ENCODE measurements at places on chromosomes 3 and 15.

DNA sequence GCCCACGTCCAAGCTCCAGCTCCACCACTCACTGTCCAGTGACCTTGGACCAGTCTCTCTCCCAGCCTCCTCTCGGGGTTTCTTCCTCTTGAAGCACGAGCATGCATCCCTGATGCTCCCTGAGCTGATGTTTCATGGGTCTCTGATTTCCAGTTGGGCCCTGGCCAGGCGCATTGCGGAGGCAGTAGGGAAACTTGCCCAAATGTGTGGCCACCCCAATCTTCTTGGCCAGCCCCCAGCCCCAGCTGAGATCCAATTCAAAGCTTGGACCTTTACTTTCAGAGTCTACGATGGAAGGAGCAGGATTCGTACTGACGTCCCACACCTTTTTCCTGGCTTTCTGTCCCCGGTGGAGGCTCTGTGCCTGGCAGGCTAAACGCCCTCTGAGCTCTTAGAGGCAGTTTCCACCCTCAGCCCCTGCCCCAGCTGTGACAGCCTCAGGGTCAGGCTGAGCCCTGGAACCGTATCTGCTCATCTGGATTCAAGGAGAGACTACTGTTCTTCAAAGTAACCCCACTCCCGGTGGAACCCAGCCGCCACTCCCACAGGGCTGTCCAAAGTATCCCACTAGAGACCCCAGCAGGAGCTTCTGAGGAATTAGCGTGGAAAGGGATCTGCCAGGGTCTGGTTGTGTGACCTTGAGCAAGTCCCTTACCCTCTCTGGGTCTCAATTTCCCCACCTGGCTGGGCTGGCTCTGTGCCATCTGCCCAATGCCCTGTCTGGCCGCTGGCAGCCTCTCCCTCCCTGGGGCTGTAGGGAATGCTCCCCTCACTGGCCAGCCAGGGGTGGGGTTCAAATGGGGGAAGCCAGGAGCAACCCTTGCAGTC, 37.4 kb downstream of the CPN2 start:
- no peak for DNase-seq

- DNase-seq: no peak
Observed at GRCh38 chr3:132236701-132237651, 80.2 kb upstream of the ACP3 start.

DNA sequence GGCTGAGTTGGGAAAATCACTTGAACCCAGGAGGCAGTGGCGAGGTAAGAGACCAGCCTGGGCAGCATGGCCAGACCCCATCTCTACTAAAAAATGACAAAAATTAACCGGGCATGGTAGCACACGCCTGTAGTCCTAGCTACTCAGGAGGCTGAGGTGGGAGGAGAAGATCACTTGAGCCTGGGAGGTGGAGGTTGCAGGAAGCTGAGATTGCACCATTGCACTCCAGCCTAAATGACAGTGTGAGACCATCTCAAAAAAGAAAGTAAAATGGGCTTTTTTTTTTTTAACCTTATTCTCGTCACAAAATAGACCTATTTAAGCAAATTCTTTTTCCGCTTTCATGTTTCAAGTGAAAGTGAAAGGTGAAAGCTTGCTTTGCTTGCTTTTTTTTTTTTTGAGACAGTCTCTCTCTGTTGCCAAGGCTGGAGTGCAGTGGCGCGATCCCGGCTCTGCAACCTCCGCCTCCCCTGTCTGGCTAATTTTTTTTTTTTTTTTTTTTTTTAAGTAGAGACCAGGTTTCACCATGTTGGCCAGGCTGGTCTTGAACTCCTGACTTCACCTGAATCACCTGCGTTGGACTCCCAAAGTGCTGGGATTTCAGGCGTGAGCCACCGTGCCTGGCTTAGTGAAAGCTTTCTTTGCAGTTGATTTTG, 3.6 kb downstream of the PDIA3 start:
- peak; percentile 32 for DNase-seq

- no peak for DNase-seq
Observed at GRCh38 chr3:151002003-151002981, 29.8 kb upstream of the CLRN1 start.

DNA sequence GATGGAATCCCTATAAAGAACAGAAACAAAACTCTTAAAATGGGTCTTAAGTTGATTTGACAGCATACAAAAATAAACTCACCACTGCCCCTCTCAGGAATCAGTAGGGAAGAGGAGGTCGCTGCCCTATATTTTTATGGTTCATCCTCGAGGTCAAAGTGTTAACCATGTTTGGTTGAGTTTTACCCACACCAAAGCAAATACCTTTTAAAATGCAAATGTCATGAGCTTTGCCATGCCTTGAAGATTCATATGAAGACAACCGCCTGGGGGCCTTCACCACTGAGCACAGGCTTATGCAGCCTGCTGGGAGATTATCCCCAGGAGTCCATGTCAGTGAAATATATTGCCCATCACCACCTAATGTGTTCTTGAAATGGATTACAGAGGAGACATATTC, 66.1 kb downstream of the GLB1 start:
- no peak for DNase-seq

- no peak for DNase-seq
Observed at GRCh38 chr3:28645149-28645548, 296.5 kb upstream of the AZI2 start.

DNA sequence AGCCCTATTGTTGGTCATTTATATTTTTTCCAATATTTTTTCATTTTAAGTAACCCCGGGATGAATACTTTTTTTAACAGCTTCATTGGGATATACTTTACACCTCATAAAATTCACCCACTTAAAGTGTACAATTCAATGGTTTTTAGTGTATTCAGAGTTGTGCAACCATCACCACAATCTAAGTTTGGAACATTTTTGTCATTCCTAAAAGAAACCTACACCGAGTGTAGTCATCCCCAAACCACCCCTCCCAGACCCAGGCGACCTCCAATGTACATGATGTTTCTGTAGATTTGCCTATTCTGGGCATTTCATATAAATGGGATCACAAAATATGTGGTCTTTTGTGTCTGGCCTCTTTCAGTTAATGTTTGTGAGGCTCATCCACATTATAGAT, 118.3 kb upstream of the FRMD4B start:
- no peak for DNase-seq

DNA sequence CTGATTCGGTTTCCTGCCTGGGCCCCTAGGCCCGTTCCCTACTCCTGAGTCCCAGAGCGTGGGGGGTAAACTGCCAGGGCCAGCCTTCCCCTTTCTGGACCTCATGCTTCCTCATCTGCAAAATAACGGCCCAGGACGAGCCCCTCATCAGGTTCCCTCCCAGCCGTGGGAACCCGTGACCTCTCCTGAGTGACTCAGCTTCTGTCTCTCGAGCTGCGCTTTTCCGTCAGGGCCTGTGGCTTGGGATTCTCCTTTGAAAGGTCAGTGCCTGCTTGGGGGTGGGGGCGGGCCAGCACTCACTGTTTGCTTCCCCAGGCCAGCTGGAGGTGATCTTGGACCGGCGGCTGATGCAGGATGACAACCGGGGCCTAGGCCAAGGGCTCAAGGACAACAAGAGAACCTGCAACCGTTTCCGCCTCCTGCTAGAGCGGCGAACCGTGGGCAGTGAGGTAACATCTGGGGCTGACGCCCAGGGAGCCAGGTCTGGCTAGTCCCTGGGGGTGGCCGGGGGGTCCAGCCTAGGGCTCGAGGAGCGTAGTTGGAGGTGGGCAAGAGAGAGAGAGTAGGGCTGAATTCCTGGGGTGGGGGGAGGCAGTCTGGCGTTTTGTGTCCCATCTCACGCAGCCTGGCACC, 12.8 kb downstream of the MAN2A2 start:
- DNase-seq: no peak

GRCh38 chr3:105315815-105316214, 50.9 kb upstream of the ALCAM start:
- DNase-seq: no peak

GRCh38 chr3:132543011-132543739, 53.9 kb upstream of the ACKR4 start:
- no peak for DNase-seq

DNA sequence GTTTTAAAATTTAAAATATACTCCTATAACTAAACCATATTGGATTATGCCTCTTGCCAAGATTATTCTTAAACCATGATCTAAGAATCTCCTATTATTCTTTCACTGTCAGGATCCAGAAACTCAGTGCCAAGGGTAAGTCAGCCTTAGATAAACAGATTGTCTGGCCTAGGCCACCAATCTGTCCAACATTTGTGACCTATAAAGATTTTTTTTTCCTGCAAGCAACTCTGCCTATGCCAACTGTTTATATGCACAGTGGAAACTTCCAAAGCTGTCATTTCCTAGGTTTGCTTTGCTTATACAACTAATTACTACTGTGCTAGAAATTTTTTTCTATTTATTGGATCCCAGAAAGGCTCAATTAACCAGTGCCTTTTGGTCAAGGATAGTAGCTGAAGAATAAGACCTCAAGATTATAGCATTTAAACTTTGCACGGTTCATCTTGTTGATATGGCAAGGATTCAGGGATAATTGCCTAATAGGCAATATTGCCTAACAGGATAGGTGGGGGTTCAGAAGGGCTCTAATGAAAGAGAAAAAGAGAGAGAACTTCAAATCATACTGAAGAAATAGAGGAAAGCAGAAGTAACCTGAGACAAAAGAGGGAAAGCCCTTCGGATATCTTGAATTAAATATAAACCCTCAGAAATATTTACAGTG, 22.8 kb downstream of the GAP43 start:
- DNase-seq: no peak

DNA sequence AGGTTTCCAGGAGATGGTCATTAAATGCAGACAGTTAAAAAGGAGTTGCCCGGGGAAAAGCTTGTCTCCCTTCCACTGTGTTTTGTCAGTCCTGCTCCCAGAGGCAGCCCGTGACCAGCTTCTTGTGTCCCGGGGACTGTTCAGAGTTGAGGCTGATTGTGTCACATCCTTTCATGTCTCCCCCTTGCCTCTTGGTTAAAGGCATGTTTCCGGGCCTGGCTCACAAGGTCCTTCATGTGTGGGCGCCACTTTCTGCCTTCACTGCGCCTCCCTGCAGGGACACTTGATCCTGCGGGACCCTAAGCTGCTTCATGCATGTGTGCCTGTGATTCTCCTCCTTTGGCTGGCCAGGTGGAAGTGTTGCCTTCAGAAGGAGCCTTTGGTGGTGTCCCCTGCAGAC, 9.2 kb downstream of the CHCHD6 start:
- no peak for DNase-seq

DNA sequence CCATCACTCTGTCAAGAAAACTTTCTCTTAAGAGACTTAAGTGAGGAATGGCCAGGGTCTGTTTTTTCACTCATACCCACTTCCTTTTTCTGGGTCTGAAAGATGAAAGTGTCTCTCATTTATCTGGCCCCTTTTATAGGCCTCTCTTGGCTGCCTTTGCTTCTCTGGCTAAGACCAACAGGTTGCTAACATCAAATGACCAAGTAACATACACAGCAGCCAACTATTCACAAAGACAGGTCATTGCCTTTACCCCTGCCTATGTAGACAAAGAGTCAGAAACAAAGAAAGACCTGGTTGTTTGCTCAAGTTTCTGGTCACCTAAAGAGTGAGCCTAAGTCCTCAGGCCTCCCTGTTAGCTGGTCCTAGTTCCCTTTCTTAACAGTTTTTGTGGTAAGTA, 24.0 kb upstream of the CSTA start:
- DNase-seq: no peak

DNA sequence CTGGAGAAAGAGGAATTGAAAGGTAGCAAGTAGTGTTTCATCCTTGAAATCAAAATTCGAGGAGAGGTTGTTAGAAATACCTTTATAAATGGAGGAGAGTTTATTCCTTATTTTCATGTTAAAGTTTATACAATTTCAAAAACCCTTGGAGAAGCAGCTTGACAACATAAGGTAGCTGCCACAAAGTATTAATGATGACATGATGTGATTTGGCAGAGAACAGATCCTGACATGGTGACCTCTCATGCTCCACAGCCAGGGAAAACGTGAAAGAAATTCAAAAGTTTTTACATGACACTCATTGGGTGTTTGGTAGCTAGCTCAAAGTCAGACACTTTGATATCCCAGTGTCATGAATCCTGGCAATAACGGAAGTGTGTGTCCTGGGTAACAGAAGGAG, 320.8 kb downstream of the GBE1 start:
- no peak for DNase-seq

DNA sequence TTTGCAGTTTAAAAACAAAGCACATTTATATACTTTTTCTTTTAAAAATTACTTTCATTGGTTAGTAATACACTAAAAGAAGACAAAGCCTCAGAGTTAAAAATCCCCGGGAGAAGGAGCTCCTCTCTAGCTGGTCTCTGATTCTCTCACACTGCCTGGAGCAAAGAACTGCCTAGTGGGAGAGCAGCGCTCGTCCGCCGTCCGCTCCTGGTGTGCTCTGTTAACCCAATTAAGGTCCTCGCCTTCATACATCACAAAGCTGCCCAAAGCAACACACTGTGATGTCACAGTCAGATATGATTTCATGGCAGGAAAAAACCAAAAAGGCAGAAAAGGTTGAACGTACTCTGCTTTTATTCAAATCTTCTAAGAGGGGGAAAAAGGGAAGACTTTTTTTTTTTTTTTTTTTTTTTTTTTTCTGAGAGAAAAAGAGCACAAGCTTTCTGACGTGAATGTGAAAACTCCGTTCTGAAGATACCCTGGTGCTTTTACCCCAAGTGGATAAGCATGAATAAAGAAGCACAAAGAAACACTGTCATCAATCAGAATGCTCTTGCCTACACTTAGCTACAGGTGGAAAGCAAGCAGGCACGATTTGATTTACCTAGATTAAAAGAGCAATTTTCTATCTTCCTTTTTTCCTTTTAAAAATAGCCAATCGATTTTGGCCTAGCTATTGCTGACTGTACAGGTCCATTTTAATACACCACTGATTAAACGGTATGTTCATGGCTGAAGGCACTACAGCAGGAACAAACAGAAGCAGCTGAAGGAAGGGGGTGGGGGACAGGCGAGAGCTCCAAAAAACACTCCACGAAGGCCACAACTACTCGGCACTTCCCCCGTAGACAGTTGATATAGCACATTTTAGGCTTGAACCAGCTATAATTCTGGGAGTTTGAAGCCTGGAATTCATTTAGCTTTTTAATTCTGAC, 115.2 kb downstream of the TIGIT start:
- no peak for DNase-seq

DNA sequence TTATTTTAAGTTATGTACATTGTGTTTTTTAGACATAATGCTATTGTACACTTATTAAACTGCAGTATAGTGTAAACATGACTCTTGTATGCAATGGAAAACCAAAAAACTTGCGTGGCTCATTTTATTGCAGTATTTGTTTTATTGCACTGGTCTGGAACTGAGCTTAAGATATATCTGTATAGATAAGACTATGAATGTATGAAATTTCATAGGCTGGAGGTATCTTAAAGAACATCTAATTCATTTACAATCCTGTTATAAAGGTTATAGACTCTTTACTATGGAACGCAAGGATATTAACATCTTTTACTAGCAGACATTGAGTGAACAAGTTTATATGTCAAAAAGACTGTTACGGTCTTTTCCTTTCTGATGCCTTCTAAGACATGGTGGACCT, 459.4 kb downstream of the IL5RA start:
- DNase-seq: no peak

Measured in activated CD4-positive, alpha-beta T cell treated with anti-CD3 and anti-CD28 coated beads, Interleukin-2, amount 50 U/mL, for 24 hours (primary cell).